ENCODE measurements at places on chromosomes 16 and 17. TPM values are rescaled to one million over a fixed set of nuclear protein-coding genes. Genes with fewer than 3 reads are reported as not detected.

G6PC1 gene
- not detected for total RNA-seq

SHISA9 gene
- total RNA-seq, result not detected

UTS2R gene
- total RNA-seq, result not detected

KRTAP16-1 gene
- not detected for total RNA-seq

PRRT2 gene
- 0.65 TPM for total RNA-seq

ST6GALNAC1 gene
- not detected for total RNA-seq

TRIM65 gene
- 32.2 TPM for total RNA-seq

SLC22A31 gene
- 0.15 TPM for total RNA-seq

RHBDL1 gene
- total RNA-seq, result 0.30 TPM

OR3A2 gene
- under 0.01 TPM for total RNA-seq

CNTNAP4 gene
- total RNA-seq, result not detected

CARD14 gene
- total RNA-seq, result not detected

LASP1 gene
- total RNA-seq, result 93.9 TPM

KRTAP2-3 gene
- total RNA-seq, result not detected

MXRA7 gene
- total RNA-seq, result 114 TPM

C16orf96 gene
- not detected for total RNA-seq

SYCE1L gene
- 0.97 TPM for total RNA-seq

OR3A3 gene
- not detected for total RNA-seq

CTRB1 gene
- not detected for total RNA-seq

MYLK3 gene
- total RNA-seq, result 0.30 TPM

PRDM7 gene
- total RNA-seq, result not detected

EVI2B gene
- total RNA-seq, result 0.46 TPM

SMTNL2 gene
- not detected for total RNA-seq

KIF2B gene
- not detected for total RNA-seq

CHAD gene
- total RNA-seq, result not detected

TMC8 gene
- total RNA-seq, result 0.76 TPM

KRTAP4-3 gene
- total RNA-seq, result not detected

WFIKKN1 gene
- total RNA-seq, result not detected

PFAS gene
- total RNA-seq, result 37.0 TPM

ATP1B2 gene
- total RNA-seq, result not detected

KRT17 gene
- total RNA-seq, result 0.32 TPM

MAF gene
- total RNA-seq, result 0.61 TPM

HSD17B2 gene
- 1.9 TPM for total RNA-seq

COX10 gene
- total RNA-seq, result 9.1 TPM

RAB26 gene
- 1.6 TPM for total RNA-seq

LUC7L3 gene
- 36.5 TPM for total RNA-seq

CRK gene
- 162 TPM for total RNA-seq

PLK1 gene
- total RNA-seq, result 27.9 TPM

PTGES3L gene
- total RNA-seq, result 0.65 TPM

WIPF2 gene
- 3.6 TPM for total RNA-seq

CRLF3 gene
- 23.7 TPM for total RNA-seq

CDYL2 gene
- total RNA-seq, result 25.4 TPM

SOX8 gene
- total RNA-seq, result 0.30 TPM

ADORA2B gene
- 19.3 TPM for total RNA-seq

KRT32 gene
- not detected for total RNA-seq

HOXB7 gene
- total RNA-seq, result 8.4 TPM

FBXO39 gene
- 0.61 TPM for total RNA-seq

AURKB gene
- 62.6 TPM for total RNA-seq

CSH1 gene
- total RNA-seq, result not detected

IKZF3 gene
- not detected for total RNA-seq

KRTAP4-5 gene
- total RNA-seq, result not detected
